ENCODE measurements at places on chromosomes 3 and 15.

DNA sequence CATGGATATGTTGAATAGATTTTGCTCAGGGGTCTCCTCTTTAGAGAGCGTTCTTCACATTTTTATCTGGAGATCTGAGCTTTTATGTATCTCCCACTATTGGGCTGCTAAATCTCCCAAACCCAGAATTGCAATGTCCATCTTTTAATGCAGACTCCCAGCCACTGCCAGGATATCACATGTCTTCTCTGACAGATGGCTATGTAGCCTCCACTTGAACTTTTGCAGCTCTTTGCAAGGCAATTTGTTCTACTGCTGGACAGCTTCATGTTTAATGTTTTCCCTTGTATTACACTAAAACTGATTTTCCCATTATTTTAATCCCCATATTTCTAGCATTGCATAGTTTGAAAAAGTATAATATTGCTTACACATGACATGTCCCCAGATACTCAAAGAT lies 177.2 kb downstream of the LPP start:
- ATAC-seq = no peak

DNA sequence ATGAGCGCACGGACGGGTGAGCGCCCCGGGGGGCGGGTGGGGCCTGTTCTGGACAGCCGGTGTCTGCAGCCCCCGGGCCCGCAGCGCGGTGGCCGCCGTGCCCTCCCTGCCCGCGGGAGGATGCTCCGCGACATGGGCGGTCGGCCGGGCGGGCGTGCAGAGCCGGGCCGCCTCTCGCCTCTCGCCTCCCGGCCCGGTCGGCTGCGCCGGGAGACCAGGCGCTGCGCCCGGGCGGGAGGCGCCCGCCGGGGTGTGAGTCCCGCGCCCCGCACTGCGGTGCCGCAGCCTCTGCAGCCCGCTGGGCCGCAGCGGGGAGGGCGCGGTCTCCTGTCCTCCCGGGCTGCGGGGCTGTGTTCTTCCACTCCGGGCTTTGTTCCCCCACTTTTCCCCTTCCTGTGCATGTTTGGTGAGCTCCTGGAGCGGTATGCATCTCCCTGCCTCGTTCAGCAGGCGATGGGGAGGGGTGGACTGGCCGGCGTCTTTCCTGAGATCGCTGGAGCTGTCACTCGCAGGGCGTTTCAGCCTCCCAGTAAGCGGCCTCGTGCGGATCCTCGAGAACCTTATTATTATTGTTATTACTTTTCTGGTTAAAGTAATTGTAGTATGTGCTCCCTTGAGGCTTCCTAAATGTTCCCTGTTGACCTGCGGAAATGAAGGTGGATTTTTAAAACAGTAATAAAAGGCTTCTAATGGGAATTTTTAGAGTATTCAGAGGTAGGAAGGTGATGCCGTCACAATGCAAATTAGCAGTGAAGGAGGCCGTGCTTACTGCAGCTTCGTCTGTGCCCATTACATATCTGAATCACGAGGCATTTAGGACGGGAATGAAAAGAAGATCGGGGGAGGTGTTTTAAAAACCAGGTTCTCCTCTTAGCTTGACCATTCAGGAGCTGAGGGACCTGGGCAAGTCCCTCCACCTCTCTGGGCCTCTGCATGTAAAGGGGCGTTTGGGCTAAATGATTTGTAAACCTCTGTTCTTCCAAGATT lies 593 bp downstream of the TMOD2 start:
- peak; percentile 76 for ATAC-seq

GRCh38 chr15:77243135-77243534 lies 172.2 kb upstream of the TSPAN3 start:
- peak; percentile 46 for ATAC-seq

GRCh38 chr3:186109897-186110803 lies 1.3 kb upstream of the ETV5 start:
- ATAC-seq = no peak

DNA sequence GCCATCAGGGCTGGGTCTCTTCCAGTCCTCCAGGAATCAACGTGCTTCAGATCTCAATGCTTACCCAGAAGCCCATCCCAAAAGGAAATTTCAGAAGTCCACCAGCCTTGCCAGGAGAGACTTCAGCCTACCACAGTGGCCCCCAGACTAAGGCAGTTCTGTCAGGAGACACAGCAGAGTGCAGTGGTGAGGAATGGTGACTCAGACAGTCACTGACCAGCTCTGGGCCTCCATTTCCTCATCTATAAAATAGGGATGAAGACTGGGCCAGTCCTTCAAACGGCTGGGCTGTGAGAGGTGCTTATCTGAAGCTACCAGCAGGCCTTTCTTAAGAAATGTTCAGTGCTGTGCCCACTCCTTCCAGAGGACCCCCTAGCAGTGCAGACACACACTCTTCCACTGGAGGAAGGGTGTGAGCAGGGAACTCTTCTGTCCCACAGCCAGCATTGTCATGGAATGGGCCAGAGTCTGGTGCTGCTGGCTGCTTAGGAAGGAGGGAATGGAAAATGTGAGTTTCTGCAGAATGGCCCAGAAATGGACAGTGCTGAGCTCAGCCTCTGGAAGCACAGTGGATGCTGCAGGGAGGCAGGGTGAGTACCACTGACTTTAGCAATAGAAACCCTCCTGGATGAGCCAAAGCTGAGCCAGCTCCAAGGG lies 41.6 kb upstream of the DUSP7 start:
- no peak for ATAC-seq

GRCh38 chr15:57196865-57197264 lies 179.4 kb upstream of the CGNL1 start:
- no peak for ATAC-seq

- peak; percentile 94 for ATAC-seq
These were observed 34.1 kb upstream of the LIMD1 start for GRCh38 chr3:45560281-45560971.
